Stimulated activated CD8-positive, alpha-beta memory T cell treated with anti-CD3 and anti-CD28 coated beads, Interleukin-12 subunit alpha, Interleukin-12 subunit beta, amount 100 ng/mL, for 1 hour (primary cell): ENCODE measurements at places on chromosomes 12 and 14.

- DNase-seq, result no peak
Measured at GRCh38 chr12:2413999-2414792, 361.4 kb downstream of the CACNA1C start.

- no peak for DNase-seq
Measured at GRCh38 chr12:99418379-99418778, 229.2 kb upstream of the GARIN6 start.

- DNase-seq, result no peak
Measured at GRCh38 chr12:44551631-44552030, 324.5 kb downstream of the NELL2 start.

DNA sequence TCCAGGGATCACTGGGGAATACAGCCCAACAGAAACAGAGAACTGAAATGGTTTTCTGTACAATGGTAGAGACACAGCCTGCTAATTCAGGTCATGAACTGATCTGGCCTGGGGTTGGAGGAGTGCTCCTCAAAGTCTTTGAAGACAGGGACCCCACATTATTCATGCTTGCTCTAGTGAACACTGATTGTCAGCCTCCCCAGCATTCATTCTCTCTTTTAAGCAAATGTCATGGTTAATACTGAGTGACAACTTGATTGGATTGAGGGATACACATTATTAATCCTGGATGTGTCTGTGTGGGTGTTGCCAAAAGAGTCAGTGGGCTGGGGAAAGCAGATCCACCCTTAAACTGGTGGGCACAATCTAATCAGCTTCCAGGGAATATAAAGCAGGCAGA is 288.4 kb upstream of the NOS1 start:
- DNase-seq, result no peak

DNA sequence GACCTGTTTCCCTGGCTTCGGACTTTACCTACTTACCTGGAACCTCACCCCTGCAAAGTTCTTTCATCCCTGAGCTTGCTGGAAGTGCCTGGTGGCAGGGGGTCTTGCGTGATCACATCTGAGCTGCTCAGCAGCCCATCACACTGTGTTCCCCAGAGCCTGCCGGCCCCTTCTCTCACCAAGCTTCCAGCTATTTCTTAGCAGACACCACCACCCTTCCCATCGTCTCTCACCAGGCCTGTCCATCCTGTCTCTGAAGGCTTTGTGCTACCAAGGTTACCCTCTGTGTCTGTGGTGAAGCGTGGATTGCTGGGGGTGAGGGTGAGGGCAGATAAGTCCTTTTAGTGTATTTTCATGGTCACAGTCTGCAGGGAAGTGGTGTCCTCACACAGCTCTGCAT is 78.8 kb upstream of the NRXN3 start:
- DNase-seq, result no peak

GRCh38 chr12:73547421-73547820 is 990.2 kb upstream of the ATXN7L3B start:
- no peak for DNase-seq

- DNase-seq, result no peak
Measured at GRCh38 chr12:88272456-88272855, 130.3 kb downstream of the TMTC3 start.

DNA sequence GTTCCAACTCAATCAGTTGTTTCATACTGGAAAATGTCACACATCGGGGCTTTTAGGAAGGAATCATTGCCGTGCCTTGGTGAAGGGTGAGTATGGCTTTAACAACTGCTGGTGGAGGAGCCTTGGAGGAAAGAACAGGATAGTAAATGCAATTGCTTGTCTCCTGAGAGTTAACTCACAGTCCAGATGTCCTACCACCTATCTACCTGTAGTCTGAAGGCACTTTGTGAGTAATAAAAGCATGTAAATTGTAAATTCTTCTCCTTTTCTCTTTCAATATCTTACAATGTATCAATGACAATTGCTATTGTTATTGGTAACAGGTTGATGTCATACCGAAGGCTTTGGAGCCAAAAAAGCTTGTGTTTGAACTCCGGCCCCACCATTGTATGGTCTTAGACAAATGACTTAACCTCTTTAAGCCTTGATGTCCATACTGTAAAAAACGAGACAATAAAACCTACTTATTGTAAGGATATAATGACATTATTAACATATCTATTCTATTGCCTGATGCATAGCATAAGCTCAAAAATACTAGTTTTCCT is 397.4 kb downstream of the ADAMTS20 start:
- DNase-seq, result no peak

DNA sequence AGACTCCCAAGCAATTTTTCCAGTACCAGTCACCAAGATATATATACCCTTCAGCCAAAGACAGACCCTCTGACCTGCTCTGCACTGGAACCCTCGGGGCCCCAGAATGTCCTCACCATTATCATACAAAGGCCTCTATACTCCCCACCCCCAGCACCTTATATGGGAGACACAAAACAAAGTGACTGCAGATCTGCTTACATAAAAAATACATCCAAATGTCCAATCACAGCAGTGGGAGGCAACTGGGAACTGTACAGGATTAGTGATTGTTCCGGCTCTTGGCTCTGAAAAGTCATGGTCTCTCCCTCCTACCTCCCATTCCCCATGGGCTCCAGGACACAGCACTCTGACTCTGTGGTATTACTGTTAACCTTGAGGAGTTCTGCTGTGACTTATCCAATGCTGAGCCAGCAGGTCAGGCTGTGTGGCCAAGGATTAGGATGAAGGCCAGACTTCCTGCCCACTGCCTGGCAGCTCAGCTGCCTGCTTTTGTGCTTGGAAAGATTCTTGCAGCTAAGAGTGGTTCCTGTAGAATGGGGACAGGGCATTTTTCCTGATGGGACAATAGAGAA is 13.7 kb downstream of the OXA1L start:
- DNase-seq, result no peak

- no peak for DNase-seq
Measured at GRCh38 chr12:122981036-122981471, 573 bp downstream of the ARL6IP4 start.

DNA sequence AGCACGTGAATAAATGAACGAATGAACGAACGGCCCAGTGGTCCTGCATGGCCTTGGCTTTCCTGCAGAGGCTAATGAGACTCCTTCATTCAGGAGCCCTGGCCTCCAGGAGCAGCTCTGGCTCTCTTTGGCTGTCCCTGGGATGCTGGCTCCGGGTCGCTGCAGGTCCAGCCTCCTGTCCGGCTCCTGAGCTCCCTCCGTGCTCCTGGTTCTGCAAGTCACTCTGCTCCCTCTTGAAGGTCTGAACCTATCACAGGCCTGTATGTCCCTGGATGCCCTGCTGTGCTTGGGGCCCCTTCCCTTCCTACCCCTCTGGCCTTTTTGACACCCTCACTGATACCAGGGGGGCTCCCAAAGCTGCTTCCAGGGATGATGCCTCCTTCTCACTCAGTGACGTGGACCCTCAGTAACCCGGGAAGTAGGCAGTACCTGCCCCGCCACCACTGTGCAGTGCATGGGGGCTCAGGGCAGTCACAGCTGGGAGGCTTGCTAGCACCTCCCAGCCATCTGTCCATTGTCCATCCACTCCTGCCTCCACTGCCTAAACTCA is 133.7 kb upstream of the C14orf180 start:
- DNase-seq, result no peak

GRCh38 chr14:59337141-59337611 is 128.0 kb downstream of the GPR135 start:
- DNase-seq, result no peak

DNA sequence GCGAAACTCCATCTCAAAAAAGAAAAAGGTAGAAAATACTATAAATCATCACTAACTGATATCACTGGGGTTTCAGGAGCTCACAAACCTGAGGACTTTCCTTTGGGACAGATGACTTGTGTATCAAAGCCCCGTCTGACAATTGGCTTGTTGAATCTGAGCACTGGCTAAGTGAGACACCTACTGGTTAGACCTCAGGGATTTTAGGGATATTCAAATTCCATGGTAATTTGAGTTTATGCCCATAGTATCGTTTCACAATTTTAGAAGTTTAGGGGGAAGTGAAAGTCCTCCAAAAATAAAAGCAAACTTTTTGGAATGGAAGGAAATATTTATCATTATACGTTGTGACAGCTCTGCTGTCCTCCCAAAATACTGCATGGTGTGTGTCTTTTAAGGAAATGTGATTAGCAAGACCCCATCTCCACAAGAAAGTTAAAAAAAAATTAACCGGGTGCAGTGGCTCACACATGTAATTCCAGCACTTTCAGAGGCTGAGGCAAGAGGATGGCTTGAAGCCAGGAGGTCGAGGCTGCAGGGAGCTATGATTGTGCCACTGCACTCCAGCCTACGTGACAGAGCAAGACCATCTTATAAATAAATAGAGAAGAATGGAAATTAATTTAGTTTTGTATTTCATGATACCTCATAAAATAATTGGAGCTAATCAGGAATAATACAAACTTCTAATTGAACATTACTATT is 49.2 kb downstream of the FBXL14 start:
- no peak for DNase-seq

GRCh38 chr14:51242545-51243490 is 2.8 kb downstream of the TMX1 start:
- no peak for DNase-seq

DNA sequence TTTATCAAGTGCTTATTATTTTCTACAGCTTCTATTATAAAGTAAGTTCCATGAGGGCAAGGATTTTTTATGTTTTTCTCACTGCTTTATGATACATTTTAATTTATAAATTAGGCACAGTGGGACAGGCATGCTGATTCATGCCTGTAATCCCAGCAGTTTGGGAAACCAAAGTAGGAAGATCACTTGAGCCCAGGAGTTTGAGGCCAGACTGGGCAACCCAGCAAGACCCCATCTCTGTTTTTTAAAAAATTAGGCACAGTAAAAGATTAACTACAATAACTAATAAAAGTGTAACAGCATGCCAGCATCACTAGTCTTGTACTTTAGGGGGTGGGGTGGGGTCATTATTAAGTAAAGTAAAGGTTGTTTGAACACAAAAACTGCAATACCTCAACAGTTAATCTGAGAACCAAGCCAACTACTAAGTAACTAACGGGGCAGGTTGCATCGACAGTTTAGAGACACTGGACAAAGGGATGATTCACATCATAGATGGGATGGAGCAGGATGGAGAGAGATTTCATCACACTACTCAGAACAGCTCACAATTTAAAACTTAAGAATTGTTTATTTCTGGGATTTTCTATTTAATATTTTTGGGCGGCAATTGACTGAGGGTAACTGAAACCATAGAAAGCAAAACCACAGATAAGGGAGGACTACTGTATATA is 119.5 kb downstream of the PLEKHA5 start:
- no peak for DNase-seq

- DNase-seq, result no peak
Measured at GRCh38 chr14:20383032-20383431, 30.3 kb downstream of the TEP1 start.

DNA sequence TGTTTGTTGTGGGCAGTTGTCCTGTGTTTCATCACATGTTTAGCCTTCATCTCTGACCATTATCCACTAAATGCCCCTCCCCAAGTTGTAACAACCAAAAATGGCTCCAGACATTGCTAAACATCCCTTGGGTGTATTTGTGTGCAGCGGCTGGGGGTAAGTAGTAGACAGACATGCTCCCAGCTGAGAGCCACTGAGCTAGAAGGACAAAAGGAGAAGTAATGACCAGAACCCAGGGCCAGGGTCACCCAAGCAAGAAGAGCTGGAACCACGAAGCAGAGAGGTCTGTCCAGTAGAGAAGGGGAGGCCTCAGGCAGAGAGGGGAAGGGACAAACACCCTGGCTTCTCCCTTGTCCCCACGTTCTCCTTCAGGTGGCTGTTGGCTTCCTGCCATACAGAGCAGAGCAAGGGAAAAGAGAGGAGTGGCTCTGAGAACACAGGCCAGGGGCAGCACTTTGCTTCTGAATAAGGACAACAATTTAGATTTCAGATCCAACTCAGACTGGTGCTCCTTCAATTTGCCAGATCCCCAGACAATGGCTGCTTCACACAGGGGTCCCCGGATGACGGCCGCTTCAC is 55.2 kb downstream of the NDUFA12 start:
- no peak for DNase-seq

- no peak for DNase-seq
Measured at GRCh38 chr12:4116251-4117111, 157.1 kb upstream of the CCND2 start.

DNA sequence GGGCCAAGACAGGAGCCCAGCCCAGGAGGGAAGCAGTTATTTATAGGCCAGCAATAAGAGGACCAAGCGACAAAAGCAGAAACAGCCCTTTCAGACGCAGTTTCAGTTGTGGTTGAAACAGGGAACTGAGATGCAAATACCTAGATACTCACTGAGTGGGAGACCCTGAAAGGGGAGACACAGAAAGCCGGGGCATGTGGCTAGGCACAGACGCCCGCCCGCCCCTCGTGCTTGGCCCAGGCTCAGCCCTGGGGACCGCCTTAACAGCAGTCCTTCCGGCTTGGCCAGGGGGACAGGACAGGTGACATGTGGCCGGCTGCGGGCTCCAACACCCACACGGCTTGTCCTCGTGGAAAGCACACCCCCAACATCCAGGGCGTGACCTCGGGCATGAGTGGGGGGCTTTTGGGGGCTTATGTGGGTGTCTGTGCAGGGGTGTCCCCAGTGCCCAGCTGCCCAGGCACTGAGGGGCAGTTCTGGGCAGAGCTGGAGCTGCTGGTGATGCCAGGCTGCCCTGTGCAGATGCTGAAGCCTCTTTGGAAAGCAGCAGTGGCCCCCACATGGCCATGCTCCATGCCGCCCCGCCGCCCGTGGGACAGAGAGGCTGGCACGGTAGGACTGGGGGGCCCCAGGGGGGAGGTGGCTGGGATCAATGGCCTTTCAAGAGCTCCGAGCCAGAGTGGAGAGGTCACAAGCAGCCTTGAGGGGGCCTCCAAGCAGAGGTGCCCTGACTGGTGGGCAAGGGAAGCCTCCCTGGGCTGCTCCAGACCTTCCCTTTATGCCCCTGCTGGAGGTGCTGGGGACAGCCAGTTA is 2.1 kb downstream of the PLD4 start:
- DNase-seq, result no peak
